ENCODE measurements at places on chromosomes 1 and 21.

- no peak for DNase-seq
Measured at GRCh38 chr1:92968138-92969032, 7.1 kb upstream of the DIPK1A start.

DNA sequence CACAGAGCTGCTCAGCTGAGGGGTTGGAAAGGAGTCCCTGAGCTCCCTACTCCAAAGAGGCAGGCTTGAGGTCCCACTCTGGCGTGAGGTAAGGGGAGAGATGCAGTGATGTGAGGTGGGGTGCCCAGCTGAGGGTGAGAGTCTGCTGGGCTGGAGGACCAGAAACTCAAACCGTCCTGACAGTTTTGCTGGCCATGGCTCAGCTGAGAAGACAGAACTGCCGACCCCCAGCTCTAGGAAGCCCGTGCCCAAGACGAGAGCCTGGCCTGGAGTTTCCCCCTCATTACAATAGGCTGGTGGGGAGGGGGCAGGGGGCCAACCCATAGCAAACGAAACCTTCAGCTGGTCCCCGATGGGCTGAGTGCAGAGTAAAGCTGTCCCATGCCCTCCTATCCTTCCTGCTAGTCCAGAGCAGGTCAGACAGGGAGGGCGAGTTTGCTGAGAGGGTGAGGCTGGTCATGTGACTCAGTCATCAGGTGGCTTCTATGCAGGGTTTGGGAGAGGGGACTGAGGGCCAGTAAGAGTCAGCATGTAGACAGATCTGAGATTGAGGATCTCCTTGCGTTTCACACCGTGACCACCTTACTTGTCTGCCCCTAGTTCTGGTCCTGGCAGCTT, 129.3 kb downstream of the PRDM2 start:
- no peak for DNase-seq

- DNase-seq: no peak
Measured at GRCh38 chr1:175408986-175409385, 216.4 kb upstream of the KIAA0040 start.

DNA sequence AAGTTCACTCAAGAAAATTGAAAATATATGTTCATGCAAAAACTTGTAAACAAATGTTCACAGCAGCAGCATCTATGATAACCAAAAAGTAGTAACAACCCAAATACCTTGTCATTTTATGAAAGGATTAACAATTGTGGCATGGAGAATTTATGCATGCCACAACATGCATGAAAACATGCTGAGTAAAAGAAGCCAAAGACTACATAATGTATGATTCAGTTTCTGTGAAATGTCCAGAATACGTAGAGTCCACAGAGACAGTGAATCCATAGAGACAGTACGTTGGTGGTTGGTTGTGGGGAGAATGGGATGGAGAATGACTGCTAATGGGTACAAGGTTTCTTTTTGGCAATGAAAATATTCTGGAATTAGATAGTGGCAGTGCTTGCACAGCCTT, 148.7 kb downstream of the MAST2 start:
- no peak for DNase-seq

DNA sequence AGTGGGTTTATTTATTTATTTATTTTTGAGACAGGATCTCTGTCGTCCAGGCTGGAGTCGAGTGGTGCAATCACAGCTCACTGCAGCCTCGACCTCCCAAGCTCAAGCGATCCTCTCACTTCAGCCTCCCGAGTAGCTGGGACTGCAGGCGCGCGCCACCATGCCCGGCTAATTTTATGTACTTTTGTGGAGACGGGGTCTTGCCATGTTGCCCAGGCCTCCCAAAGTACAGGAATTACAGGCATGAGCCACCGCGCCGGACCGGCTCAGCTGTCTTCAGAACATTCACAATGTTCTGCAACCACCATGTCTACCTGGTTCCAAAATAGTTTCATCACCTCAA, 406 bp upstream of the DNAJC8 start:
- no peak for DNase-seq

DNA sequence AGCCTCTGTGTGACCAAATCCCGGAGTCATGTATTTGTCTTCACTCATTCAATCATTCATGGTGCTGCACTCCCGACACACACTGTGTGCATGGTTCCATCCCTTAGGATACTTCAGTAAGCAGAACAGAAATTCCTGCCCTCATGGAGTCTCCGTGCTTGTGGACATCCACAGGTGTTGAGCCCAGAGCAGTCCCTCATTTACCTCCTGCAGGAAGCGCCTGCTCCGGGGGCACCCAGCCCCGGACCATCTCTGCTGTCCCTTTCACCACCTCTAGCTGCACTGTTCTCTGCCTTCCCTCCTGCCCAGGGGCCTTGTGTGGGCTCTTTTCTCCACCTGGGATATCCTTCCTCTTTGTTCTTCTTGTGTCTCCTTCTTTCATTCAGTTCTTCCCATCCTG, 9.5 kb upstream of the ZBTB21 start:
- DNase-seq: no peak

DNA sequence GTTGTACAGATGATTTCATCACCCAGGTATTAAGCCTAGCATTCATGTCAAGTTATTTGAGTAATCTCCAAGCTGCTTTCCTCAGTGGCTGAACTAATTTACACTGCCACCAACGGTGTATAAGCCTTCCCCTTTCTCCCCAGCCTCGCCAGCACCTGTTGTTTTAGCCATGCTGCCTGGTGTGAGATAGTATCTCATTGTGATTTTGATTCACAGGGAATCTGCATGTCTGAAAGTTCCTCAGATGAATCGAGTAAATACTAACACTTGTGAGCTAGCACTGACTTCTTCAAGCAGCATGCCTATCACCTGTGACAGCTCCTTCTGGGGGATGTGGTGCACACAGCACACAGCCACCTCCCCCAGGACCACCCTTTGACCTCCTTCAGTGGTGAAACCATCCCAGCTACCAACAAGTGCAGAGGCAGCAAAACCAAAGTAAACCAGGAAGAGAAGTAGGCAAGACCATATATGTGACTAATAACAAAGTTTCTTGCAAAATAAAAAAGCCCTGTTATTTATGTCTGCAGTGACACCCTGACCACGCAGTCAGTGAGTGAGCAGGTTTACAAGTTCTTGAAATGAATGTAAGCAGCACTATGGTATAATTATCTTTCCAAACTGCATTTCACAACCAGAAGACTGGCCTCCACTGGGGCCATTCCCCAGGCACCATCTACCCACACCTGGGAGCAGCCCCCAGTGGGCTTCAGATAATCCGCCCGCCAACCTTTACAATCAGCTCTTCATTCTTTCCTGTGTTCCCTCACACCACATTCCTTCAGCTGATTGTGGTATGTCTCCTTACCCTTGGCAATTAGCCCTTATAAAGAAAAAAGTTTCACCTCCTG, 173.8 kb downstream of the ETS2 start:
- DNase-seq: no peak

DNA sequence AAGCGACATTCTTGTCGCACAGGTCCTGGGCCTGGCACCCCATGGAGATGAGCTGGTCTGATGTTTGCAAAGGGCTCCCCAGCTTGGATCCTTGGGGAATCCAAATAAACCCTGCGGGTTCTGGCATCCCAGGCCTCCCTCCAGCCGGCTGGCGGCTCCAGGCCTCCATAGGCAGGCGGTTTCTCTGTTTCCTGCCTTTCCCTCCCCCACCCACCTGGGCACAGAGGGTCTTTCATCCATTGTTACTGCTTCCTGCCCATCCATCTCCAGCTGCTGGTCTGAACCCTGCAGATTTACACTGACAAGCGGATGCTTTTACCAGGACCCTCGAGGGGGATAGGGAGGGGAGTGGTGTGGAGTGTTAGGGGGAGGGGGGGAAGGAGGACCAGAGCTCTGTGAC, 39.1 kb upstream of the ID3 start:
- DNase-seq: no peak

GRCh38 chr1:219555806-219556205, 57.1 kb downstream of the ZC3H11B start:
- no peak for DNase-seq

DNA sequence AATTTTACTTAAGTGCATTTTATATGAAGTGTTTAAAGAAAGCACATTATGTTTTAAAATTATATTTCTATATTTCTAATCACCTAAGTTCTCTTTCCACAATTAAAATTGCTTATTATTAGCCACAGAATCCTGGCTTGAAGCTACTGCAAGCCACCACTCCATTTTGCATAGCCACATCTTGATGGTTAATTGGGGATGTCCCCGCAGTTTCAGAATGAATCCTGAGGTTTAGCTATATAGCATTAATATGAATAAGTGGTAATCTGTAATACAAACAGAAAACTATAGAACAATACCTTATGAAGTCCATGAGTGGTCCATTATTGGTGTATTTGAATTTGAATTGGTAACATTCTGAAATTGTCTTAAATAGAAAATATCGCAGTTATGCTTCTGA, 11.6 kb upstream of the GOLPH3L start:
- no peak for DNase-seq

GRCh38 chr1:160020196-160020595, 11.6 kb downstream of the PIGM start:
- no peak for DNase-seq

DNA sequence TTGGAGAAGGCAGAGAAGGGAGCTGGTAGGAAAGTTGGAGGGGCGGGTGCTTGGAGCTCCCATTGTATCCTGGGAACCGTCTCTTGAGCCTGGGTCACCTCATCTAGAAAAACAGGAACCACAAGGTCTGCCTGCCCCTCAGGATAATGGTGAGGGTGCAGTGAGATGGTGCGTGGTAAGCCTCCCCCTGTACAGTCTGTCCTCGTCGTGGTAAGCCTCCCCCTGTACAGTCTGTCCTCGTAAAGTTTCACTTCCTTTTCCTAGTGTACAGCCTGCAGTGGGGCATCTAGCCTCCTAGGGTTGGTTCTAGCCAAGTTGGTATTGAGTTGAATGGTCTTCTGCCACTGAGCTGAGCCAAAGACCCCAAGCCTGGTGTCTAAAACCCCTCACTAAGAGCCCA, 66.5 kb upstream of the IGSF21 start:
- no peak for DNase-seq

DNA sequence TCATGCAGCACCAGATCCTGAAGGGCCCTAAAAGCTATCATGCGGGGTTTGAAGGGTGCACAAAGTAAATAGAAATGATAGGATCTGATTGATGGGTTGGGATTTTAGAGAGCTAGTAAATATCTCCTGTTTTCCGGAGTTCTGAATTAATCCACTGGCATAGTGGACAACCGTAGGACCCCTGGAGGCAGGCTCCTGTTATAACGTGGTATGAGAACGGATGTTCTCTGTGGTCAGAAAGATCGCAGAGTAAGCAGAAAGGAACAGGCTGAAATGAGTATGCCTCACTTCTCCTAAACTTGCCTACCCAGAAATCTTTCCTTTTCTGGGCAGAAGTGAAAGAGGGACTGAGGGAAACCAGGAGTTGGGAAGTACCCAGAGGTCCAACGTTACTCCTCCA, 470.8 kb downstream of the AJAP1 start:
- DNase-seq: no peak

DNA sequence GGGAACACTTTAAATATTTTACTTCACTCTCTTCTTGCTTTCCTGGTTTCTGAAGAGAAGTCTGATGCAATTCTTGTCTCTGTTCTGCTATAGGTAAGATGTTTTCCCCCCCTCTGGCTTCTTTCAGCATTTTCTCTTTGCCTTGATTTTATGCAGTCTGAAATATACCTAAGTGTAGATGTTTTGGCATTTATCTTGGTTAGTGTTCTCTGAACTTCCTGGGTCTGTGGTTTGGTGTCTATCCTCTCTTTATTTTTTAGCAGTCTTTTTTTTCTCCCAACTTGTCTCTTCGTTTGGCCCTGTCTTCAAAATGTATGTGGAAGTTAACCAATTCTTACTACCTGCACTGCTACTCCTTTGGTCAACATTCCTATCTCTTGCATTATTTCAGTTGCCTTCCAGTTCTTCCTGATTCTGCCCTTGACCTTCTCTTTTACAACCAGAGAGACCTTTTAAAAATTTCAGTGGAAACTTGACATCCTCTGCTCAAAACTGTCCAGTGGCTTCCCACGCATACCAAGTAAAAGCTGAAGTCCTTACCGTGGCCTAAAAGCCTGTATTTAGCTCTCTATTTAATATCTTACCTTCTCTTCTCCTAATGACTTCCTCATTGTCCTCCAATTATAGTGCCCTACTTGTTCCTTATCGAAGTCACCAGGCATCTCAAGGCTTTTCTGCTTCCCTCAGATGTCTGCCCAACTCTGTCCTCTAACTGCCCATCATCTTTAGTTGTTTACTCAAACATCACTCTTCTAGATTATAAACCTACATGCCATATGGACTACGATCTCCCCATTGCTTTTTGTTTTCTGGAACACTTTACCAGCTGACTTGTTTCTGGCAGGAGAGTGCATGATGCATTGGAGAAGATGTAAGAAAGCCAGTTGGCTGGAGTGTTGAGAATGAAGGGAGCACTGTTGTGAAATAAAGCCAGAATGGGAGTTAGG, 40.9 kb downstream of the RAP1A start:
- DNase-seq: no peak

DNA sequence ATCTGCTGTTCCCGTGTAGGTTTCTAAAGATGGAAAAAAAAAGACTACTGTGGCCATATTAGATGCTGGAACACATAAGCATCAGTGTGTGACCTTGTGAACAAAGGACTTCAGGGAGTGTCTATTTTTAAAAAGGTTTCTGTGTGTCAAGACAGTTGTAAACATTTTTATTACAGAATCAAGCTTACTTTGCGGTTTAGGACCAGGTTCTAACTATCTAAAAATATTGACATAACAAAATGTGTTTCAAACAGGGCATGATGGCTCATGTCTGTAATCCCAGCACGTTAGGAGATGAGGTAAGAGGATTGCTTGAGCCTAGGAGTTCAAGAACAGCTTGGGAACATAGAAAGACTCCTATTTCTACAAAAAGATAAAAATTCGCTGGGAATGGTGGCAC, 7.1 kb upstream of the DDI2 start:
- DNase-seq: no peak

DNA sequence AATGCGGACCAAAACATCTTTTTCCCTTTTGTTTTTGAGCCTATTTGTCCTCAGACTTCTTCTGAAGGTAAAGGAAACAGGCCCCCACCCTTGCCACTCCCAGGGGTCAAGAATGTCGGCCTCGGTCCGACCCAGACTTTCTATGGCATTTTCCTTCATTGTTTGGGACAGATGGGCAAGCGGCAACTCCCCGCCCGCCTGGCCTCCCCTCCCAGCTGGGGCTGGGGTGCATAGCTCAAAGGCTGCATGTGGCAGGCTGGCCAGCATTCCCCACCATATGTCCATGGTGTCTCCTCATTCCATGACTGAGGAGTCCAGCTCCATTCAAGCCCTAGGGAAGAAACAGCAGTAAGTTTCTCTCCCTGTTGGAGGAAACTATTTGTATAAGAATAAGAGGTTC, 29.4 kb upstream of the TSPEAR start:
- no peak for DNase-seq

DNA sequence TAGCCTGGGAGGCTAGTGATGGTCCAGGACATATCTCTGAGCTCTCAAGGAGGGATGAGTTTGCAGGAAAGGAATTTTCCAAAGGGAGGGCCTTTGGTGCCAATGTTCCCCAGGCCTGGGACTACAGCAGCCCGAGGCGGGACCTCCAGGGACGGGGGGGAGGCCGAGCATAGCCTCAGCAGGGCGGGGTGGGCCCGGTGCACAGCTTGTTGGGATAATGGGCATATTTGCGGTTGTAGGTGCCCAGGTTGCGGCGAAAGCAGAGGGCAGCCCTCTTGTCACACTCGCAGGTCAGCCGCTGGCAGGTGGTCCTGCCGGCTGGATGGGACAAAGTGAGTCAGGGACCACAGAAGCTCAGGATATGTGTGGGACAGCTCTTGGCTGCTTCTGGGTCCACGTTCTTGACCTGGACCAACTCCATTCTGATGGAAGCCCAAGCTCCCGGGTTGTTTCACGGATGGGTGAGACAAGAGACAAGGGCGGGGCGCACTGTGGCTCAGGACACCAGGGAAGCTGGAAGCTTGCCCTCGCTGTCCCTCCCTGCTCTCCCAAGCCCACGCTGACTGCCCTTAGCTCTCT, 3.2 kb downstream of the PLA2G2E start:
- DNase-seq: no peak

GRCh38 chr1:8165595-8166360, 139.7 kb upstream of the ERRFI1 start:
- no peak for DNase-seq

Data from activated CD4-positive, CD25-positive, alpha-beta regulatory T cell treated with anti-CD3 and anti-CD28 coated beads, Interleukin-2, amount 50 U/mL, for 16 hours (primary cell).